ENCODE measurements at places on chromosomes 12 and 14. TPM values are rescaled to one million over a fixed set of nuclear protein-coding genes. Genes with fewer than 3 reads are reported as not detected.

The KRT75 gene
- total RNA-seq = not detected

The CLEC2B gene
- 24.3 TPM for total RNA-seq

GRCh38 chr14:94681300-94682060, 69.3 kb downstream of the SERPINA3 start:
- DNase-seq = peak; percentile 18

DNA sequence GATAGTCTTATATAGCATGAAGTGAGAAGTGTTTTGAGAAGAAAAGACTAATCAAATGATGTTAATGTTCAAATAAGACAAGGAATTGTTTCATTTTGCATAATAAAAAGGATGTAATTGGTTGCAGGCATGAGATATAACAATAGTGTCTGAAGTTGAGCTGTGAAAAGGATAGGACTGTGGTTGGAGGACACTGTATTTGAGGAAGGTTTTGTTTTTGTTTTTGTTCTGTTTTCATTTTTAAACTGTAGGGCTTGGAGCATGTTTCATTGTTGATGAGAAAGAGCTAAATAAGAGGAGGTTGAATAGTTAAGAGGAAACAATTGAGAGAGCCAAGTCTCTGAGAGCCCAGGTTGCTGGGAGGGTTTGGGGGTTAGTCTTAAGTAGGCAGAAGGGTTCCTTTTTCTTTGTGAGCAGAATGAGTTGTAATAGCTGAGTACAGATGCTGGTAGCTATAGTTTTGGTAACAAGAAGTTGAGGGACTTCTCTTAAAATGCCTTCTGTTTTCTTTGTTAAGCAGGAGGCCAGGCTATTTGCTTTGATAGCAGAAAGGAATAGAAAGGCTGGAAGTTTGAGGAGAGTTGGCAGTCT, 58.4 kb downstream of the CCDC91 start:
- no peak for DNase-seq

- no peak for DNase-seq
Measured at GRCh38 chr12:29299633-29300032, 81.3 kb downstream of the ERGIC2 start.

GRCh38 chr12:62738105-62738504, 196.8 kb downstream of the PPM1H start:
- DNase-seq = no peak

- no peak for DNase-seq
Measured at GRCh38 chr12:24839268-24839791, 109.6 kb downstream of the BCAT1 start.
